ENCODE measurements at places on chromosomes 5 and 9. TPM values are rescaled to one million over a fixed set of nuclear protein-coding genes. Genes with fewer than 3 reads are reported as not detected.

PCDHB7 gene
- total RNA-seq: 0.28 TPM

SLC36A3 gene
- total RNA-seq: not detected

PAEP gene
- not detected for total RNA-seq

ADAMTS2 gene
- total RNA-seq: 18.3 TPM

UNC5A gene
- total RNA-seq: not detected

ANKRD55 gene
- total RNA-seq: not detected

APBA1 gene
- 3.8 TPM for total RNA-seq

ACSL6 gene
- total RNA-seq: not detected

TMEM171 gene
- total RNA-seq: 3.3 TPM

CCNO gene
- not detected for total RNA-seq

OGN gene
- not detected for total RNA-seq

GRIN3A gene
- total RNA-seq: not detected

WNT8A gene
- total RNA-seq: not detected

FOXD4L3 gene
- not detected for total RNA-seq

DNA sequence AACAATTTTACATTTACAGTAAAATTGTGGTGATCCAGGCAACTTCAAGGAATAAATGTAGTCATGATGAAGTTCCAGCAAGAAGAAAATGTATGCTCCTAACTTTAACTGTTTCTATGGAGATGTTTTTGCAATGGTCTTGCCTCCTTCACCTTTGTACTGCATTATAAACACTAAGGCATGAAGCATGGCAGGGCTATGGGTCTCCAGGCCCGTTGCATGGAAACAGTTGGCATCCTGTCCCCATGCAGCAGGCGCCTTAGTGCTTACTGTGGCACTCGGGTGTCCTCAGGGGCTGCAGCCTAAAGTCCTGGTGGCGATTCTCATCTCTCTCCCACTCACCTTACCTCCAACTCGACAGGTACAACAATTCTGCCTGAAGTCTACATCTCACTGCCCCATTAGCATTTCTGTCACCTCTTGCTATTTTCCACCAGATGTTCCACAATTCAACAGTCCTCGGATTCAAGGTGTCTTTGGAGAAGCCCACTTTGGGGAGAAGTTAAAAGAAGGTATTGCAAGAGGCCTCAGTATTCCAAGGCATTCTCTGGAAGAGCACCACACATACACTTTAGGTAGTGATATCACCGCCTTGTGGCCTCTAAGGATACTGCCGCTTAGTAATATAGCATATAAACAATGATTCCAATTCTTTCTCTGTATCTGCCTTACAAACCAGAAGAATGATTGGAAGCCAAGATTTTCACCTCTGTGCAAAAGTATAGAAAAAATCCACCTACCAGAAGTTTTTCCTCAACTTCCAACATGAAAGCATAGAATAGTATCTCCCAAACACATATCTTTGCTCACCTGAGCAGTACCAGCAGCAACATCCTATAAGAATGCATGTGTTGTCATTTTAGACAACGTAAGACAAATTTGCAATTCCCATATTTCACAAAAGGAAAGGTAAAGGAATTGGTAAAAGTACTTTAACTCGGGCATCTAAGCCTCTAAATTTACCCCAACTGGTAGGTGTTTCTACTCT lies 5.1 kb downstream of the LIFR start:
- DNase-seq: peak; percentile 73

DNA sequence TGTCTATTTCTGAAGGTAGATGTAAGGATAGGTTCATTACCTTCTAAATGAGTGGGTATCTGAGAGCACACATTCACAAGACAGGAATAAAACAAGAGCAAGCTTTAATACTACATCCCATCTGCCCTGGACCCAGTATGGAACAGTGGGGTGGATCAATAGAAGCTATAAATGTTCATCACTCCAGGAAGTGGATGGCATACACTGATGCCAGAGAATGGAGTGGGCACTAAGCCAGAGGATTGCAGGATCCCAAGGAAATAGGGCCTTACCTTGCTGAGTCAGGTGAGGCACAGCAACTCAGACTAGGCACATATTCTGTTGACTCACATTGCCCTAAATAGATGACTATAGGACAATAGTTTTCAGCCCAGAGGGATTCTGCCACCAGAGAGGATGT lies 21.3 kb upstream of the COX7C start:
- no peak for DNase-seq

GRCh38 chr5:168772316-168772961 lies 193.3 kb upstream of the PANK3 start:
- no peak for DNase-seq

- no peak for DNase-seq
Measured at GRCh38 chr9:68932458-68932857, 81.5 kb downstream of the PRKACG start.

GRCh38 chr5:72326306-72326649 lies 6.1 kb downstream of the PTCD2 start:
- no peak for DNase-seq

DNA sequence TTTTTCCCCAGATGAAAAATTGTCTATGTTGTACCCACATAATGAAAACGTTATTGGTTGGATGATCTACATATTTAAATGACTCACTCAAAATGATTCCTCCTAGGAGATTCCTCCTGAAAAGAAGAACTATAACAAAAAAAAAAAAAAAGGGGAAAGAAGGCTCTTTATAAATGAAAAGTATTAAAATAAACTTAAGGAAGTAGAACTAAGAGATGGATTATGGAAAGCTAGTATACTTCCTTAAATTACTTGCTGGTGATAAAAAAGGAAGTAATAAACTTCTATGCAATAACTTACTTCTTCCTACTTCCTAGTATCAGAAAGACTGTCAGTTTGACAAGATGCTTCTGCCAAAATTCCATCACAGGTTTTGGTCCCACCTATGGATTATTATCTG lies 1087.7 kb downstream of the CDH12 start:
- no peak for DNase-seq

DNA sequence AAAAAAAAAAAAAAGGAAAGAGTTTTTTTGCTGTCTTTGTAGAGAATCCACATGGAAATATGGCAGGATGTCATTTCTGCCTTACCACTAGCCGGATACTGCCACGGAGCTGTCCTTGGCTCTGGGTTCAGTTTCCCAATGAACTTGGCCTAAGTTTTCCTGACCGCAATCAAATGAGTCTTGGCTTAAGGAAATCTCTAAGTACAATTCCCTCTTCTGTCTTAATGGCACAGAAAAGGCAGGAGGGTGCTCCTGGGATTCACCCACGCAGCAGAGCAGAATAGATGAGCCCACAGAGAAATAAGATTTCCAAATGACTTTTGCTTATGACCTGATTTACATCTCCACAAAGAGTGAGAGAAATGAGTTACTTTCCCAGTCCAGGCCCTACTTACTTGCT lies 284.0 kb upstream of the VLDLR start:
- DNase-seq: no peak

DNA sequence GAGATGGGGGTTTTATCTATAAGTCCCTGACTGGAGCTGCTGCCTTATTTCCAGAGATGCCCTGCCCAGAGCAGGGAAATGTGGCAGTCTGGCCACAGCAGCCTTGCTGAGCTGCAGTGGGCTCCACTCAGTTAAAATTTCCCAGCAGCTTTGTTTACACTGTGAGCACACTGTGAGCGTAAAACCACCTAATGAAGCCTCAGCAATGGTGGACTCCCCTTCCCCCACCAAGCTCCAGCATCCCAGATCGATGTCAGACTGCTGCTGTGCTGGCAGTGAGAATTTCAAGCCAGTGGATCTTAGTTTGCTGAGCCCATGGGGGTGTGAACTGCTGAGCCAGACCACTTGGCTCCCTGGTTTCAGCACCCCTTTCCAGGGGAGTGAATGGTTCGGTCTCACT lies 208.7 kb upstream of the RAI14 start:
- DNase-seq: no peak

DNA sequence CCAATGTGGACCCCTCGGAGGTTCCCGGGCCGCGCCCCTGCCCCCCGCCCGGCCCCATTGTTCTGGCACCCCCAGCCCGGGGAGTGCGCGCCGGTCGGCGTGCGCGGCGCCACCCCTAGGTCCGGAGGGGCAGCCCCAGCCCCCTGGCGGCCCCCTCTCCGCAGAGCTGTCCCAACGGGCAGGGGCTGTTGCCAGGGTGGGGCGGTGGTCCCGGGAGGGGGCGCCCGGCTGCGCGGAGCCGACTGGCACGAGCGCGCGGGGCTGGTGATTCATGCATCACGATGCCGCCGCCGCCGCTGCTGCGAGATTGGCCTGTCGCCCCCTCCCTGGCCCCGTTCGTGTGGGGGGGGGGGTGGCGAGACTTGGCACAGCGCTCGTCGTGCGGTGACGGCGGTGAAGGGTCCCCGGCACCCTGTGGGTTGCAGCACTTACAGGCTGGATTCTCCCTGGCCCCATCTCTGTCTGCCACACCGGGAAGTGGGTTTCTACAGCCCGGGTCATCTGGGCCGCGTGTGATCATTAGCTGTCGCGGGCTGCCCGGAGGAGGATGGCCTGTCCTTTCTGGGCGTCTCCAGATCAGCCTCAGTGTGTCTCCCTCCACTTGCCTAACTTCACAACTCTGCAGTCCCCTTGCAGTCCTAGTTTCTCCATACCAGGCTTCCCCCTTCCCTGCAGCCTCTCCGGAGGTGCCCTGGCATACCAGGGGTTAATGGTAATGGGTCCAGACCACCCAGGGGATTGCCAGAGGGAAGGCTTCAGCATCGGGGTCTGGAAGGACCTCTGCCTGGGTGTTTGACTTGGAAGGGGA lies 858 bp downstream of the NCS1 start:
- no peak for DNase-seq

- DNase-seq: peak; percentile 84
Measured at GRCh38 chr5:39523821-39524220, 99.0 kb upstream of the DAB2 start.

GRCh38 chr5:151483647-151484046 lies 36.2 kb downstream of the SLC36A1 start:
- no peak for DNase-seq

GRCh38 chr5:135319458-135319857 lies 79.6 kb downstream of the MACROH2A1 start:
- DNase-seq: no peak

GRCh38 chr9:135939351-135940265 lies 21.6 kb downstream of the UBAC1 start:
- DNase-seq: no peak

- no peak for DNase-seq
Measured at GRCh38 chr5:35922468-35922867, 16.0 kb downstream of the CAPSL start.

- DNase-seq: no peak
Measured at GRCh38 chr9:135083831-135084230, 3.6 kb upstream of the OLFM1 start.

DNA sequence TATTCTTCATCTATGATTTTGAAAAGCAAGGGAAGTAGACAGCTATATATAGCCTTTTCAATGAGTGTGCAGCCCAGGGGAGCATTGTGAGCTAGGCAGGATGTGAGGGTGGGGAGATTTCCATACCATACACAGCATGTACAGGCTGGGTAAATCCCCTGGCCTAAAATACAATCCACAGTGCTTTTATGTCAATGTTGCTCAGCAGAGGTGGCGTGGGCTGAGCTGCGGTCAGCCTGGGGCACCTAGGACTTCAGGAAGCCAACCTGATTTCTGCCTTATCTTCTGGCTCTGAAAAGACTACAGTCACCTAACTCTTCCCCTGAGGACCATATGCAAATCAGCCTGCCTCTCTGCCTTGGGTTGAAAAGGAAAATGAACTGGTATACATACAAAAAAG lies 6.3 kb upstream of the GARIN3 start:
- no peak for DNase-seq

DNA sequence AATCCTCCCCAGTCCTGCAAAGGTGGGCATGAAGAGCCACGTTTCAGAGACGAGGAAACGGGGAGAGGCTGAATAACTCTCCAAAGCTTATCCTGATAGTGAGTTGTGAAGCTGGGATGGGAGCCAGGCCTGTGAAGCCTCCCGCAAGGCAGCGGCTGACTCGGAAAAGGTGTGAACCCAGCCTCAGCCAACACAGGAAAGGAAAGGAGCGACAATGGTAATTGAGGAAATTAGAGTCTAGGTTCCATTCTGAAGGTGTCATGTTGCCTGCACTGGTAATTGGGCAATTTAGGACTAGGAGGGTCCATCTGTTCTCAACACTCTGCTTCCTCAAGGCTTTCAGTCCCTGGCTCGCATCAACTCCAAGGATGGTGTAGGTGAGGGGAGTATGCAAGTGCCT lies 83.4 kb downstream of the LIFR start:
- DNase-seq: no peak

DNA sequence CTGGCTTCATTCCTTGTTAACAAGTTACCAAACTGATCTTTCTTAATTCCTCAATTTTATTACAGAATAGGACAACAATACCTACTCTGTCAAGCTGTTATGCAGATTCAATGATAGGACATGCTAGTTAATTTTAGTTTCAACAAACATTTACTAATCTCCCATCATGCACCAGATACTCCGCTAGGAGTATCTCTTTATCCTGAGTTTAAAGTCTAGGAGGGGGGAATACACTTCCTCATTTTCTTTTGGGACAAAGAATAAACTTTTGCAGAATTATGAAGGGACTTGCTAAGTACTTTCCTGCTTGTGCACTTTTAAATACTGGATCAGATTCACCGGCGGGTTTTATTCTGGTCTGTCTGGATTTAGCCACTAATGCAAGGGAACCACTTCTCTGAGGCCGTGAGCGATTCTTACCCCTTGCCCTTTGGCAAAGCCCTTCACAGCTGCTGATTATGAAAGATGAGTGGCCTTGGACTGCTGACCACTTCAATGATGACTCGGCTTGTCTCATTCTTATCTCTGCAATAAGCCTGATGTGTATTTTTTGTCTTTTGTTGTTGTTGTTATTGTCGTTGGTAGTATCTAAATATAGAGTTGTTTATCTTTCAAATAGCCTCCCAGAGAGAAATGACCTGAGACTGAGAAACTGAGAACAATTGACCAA lies 73.9 kb downstream of the RMI1 start:
- DNase-seq: no peak

DNA sequence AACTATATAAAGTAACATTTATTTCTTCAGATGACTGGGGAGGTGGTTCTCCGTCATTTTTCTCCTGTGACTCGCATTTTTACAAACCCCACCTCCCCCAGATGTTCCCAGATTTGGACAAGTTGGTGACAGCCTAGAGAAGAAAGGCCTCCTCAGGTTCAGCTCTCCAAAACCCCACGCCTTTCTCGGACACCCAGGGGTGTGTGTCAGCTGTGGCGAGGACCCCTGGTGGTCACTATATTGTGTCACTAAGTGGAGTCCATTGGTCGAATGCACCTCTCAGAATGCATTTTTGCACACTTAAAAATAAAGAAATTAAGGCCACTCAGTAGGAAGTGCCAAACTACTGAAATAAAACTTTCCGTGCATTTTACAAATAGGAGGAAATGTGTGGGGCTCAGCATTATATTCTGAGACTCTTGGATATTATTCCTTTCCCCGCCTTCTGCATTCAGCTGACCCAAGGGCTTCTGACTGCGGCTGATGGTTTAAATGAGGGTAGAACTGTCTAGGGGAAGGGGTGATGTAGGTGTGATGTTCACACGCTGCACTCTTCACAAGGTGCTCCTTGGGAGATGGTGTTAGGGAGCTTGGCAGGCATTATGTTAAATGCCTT lies 47.6 kb downstream of the ACO1 start:
- DNase-seq: peak; percentile 64

DNA sequence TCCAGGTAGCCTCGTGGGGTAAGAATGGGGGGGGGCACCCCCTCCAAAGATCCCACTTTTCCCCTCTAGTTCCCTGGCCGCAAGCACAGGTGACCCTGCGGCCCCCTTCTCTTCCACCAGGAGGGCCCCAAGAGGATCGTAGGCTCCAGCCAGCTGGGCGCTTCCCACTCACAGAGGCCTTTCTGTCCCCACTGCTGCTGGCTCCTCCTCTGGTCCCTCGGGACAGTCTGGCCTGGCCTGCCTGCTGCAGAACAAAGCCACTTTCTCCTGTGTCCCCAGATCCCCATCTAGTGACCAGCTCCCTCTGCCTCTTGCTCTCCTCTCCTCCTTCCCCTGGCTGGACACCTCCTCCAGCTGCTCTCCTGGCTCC lies 534 bp upstream of the SAPCD2 start:
- no peak for DNase-seq
